ENCODE measurements at places on chromosomes 7 and 10.

DNA sequence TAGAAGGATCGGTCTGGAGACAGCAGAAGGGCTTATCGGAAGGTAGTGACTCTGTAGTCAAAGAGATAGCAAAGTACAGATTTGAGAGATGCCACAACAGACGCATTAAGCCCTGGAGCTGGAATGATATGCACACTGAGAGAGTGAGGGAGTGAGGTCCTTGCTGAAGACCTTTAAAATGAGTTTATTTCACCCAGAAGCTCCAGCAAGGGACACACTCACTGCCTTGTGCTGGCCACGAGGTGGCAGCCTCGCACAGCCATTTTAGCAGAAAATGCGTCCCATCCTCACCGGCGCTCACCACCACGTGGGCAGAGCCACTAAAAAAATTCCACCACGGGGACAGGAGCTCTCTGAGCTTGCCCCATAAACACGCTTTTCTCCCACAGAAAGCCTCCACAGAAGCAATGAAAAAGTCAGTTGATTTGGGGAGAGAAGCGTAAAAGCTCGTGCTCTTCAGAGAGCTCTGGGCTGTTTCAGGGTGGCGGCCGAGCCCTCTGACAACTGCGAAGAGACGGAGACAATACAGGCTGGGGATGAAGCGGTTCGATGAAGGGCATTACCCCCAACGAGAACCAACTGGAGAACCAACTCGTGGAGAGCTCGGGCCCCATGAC is 163.0 kb upstream of the KLF14 start:
- DNase-seq: peak; percentile 72

GRCh38 chr10:125011171-125011925 is 69.4 kb downstream of the ZRANB1 start:
- no peak for DNase-seq

- no peak for DNase-seq
Measured at GRCh38 chr10:78756604-78757343, 312.0 kb upstream of the ZMIZ1 start.

GRCh38 chr10:79319115-79319771 is 28.0 kb upstream of the PPIF start:
- no peak for DNase-seq

- DNase-seq: no peak
Measured at GRCh38 chr10:93711891-93712290, 9.5 kb upstream of the FRA10AC1 start.

DNA sequence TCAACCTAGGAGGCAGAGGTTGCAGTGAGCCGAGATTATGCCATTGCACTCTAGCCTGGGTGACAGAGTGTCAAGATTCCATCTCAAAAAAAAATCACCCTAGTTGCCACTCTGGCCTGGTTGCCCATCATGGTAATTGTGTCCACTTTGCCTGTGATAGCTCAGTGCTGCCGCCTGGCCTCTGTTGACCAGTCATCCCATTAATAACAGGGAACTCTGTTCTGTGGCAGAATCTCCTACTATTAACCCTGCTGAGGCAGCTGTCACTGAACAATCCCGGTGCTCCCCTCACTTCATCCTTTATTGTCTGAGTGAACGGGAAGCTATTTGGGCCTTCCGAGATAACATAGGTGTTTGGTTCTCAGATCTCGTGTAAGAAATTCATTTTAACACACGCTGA is 14.6 kb downstream of the ZNF3 start:
- DNase-seq: no peak

DNA sequence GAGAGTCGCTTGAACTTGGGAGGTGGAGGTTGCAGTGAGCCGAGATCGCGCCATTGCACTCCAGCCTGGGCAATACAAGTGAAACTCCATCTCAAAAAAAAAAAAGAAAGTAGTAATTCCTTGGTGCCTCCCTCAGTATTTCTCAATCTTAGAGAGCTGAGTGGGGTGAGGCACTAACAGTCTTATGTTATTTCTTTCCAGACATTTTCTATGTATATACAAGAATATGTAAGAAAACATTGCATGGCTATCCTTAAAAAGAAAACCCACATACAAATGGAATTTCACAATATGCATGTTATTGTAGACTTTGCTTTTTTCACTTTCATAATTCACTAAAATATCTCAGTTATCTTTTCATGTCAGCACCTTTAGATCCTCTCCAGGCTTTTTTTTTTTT is 13.6 kb upstream of the SLF2 start:
- DNase-seq: no peak

GRCh38 chr10:560314-560992 is 129.0 kb downstream of the DIP2C start:
- no peak for DNase-seq

GRCh38 chr10:6218692-6219493 is 16.2 kb downstream of the PFKFB3 start:
- DNase-seq: no peak

- DNase-seq: no peak
Measured at GRCh38 chr10:50788951-50789945, 49.5 kb downstream of the ASAH2B start.

- no peak for DNase-seq
Measured at GRCh38 chr10:21265622-21266021, 259.9 kb downstream of the SKIDA1 start.

- no peak for DNase-seq
Measured at GRCh38 chr10:113569576-113569975, 16.7 kb downstream of the HABP2 start.

- DNase-seq: no peak
Measured at GRCh38 chr7:142409471-142409870, 151.6 kb upstream of the PRSS58 start.

GRCh38 chr7:7868572-7868899 is 100.1 kb upstream of the GLCCI1 start:
- no peak for DNase-seq

DNA sequence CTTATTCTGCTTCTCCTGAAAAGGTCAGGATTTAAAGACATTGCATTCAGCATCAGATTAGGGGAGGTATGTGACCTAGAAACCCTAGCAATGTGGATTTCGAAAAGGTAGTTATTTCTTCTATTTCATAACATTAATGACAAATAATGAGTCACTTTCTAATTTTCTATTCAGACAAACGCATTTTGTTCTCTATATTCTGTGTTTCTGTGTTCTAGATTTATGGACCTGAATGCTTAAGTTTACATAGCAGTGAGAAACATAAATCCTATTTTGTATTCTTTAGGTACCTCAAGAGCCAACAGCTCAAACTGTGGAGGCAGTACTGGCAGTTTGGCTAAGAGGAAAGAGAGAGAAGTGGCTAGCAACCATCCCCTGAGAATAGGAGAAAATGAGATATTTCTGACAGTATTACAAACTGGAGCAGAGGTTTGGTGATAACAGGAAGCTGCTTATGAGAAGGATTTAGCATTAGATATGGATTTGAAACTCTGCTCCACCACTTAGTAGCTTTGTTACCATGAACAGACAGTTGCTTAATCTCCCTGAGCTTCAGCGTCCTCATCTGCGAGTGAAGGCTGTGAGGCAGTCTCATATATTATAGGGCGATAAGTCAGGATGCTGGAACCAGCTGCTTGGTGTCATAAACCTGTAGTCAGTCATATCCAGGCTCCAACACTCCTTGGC is 28.2 kb downstream of the CDK14 start:
- no peak for DNase-seq

GRCh38 chr10:73910764-73911552 is at the start of gene PLAU:
Gene PLAU (plus strand): TSS chr10:73911132. CDS start chr10:73911556, 424 bp downstream.
- peak; percentile 23 for DNase-seq

GRCh38 chr7:24555184-24555583 is 18.1 kb upstream of the PALS2 start:
- no peak for DNase-seq

GRCh38 chr7:51255536-51256208 is 60.9 kb downstream of the COBL start:
- DNase-seq: no peak

- no peak for DNase-seq
Measured at GRCh38 chr7:11274074-11274473, 300.4 kb downstream of the PHF14 start.

- no peak for DNase-seq
Measured at GRCh38 chr7:90804370-90804769, 208.2 kb downstream of the CDK14 start.

- DNase-seq: no peak
Measured at GRCh38 chr10:96152437-96152836, 22.3 kb downstream of the ZNF518A start.

- no peak for DNase-seq
Measured at GRCh38 chr7:22137026-22137425, 191.3 kb upstream of the CDCA7L start.

DNA sequence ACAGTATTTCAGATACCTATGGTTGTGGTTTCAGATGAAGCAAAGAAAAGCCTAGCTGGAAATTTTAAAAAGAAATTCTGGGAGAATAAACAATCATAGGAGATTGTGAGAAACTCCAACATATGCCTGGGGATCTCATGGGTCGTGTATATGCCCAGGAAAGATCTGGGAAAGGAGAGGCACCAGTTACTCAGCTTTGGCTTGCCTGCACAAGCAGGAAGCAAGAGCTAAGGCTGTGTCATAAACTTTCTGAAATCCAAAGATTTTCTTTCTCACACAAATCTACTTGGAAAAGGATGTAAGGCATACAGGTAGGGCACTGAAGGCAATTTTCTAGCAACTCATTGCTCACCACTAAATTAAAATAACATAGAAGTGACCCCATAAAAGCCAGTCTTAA is 373.6 kb downstream of the CDC14C start:
- no peak for DNase-seq

DNA sequence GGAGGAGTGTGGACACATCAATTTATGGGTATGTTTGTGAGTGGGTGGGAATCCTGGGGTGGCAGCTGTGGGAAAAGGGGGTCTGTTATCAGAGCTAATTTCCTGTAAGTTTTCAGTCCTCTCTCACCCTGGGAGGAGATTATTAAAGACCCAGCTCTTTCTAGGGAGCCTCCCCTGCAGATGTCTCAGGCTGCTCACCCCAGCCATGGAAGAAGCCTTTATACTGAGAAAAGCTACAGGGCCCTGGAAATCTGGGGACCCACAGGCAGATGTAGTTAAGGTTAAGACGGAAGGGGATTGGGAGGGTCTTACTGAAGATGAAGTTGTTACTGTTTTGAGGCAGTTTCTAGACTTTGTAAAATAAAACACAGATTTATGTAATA is 4.6 kb downstream of the ZNF680 start:
- DNase-seq: no peak

GRCh38 chr7:64558781-64559180 is 4.1 kb downstream of the ZNF680 start:
- DNase-seq: no peak

GRCh38 chr10:37896436-37896835 is 39.0 kb upstream of the ZNF248 start:
- no peak for DNase-seq

- no peak for DNase-seq
Measured at GRCh38 chr7:155701972-155702544, 57.6 kb downstream of the RBM33 start.

DNA sequence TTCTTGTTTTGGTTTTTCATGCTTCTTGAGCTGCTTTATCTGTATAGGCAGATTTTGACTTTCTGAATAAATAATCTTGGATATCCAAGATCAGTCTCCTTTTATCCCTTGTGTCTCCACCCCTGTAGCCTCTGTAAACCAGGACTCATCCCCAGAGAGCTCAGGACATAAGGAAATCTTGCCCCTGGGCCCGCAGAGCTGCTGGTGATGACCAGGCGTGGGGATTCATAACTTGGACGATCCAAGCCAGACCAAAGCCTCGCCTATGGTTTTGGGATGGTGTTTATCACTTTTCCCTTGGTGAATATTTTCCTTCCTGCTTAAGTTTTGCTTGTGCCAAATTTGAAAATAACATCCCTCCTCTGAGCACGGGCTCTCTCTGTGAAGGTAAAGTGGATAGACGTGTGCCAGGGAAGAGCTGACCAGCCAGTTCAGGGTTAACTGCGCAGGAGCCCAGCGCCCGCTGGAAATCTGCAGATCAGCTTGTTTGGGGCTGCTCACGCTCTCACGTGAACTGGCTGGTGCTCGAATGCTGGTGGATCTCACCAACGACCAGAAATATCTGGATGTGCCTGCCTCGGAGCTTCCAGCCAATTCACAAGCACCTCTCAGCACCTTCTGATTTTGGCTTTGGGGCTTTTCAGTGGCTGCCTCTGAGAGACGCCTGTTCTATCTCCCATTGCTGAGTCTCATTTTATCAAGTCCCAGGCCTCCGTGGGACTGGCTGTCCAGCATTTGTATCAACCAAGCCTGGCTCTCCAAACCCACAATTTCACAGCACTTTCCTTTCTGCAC is 132.1 kb upstream of the BTBD16 start:
- DNase-seq: no peak

GRCh38 chr7:51027935-51028830 is 245.5 kb upstream of the GRB10 start:
- no peak for DNase-seq

DNA sequence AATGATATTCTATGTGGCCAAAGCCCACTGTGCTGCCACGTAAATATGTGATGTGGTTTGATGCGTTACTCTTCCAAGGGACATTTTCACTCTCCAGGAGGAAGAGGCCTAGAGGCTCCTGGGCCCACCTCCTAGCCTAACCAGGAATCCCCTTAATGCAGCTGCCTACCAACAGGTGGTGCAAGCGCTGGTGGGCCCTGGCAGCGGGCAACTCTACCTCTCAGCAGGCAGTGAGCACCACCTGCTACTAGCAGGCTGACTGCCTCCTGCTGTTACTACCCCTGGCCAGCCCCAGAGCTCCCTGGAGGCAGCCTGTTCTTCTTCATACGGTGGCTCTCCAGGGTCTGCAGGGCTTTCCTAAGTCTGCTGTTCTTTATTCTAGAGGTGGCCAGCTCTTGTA is 62.8 kb downstream of the CDH23 start:
- DNase-seq: no peak

DNA sequence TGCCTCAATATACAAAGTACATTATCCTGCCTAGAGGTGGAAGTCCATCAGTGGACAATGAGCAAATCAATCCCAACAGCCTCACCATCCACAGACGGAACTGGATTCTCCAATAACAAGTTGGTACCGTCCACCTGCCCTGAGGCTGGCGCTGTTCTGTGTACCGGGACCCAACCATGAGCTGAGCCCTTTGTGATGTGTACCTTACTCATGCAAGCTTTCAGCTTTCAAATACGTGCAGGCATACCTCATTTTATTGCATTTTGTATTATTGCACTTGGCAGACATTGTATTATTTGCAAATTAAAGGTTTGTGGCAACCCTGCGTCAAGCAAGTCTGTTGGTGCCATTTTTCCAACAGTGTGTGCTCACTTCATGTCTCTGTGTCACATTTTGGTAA is 476.0 kb upstream of the MKI67 start:
- DNase-seq: no peak

DNA sequence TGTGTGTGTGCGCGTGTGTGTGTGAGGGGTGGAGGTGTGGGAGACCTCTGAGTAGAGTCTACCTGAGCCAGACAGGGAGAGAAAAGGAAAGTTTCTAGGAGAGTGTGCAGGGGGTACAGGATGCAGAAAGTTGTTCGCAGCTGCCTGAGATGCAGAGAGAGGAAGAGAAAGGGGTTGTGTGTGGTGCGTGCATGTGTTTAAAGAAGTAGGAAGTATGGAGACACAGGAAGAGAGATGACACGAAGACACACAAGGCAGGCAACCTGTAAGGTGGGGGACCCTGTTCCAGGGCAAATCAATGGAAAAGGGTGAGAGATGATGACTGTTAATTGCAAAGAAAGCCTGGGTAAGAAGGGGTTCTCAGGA is 52.2 kb downstream of the C10orf105 start:
- DNase-seq: no peak

All from CD4-positive, alpha-beta T cell treated with Interleukin-6 at 100 ng/mL for 8 hours (primary cell).